ENCODE measurements at places on chromosomes 2 and 18.

DNA sequence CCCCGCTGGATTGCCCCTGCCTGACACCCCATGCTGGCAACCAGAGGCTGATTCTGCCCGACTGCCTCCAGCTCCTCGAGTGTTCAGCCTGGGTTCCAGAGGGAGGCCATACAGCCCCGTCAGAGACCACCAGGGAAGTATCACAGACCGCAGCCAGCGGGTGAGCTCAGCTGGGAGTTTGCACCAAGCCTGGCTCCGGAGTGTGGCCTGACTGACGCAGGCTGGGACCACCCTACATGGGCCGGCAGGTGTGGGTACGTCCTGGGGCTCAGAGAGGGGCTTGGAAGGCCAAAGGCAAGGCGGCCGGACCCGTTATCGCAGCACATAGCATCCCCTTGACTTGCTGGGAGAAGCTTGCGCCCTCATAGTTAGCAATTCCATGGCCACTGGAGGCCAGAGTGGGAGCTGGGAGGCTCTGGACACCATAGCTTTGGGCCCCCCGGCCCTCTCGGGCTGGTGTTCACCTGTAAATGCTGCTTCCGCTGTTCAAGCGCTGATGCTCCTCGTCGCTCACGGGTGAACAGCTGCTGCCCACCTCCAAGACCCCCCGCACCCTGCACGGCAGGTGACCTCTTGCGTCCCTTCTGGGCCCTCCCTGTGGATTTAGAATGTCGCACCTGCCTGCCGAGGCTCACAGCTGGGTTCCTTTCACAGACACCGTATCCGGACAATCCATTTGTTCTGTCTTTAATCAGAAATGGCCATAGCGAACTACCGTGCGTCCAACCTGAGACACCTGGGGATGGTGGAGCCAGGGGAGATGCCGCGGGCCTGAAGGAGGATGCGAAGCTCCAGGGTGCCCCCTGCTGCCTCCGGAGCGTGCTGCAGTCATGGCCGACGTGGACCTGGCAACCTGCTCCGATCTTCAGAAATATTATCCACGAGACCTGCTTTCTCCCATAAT is 31.2 kb upstream of the SLC66A3 start:
- DNase-seq = peak; percentile 80

GRCh38 chr18:79386547-79386946 is 9.2 kb upstream of the NFATC1 start:
- no peak for DNase-seq

GRCh38 chr2:47405757-47406156 is 2.8 kb downstream of the MSH2 start:
- no peak for DNase-seq

GRCh38 chr2:54103454-54104314 is 11.7 kb upstream of the ACYP2 start:
- DNase-seq = peak; percentile 24

DNA sequence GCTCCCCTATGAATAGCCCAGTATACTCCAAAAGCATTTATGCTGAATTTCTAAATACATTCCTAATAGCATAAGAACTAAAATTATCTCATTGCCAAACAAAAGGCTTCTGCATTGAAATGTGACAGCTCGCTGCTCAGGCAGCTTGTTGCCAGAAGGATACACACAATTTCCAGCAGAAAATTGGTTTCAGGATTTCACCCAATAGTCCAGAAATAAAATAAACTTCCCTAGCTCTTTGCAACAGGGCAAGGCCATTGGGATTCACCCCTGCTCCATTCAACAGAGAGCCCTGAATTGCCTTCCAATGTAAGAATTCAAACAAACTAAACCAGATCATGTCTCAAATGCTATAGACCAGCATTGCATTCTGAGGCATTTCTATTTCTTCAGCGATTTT is 70.7 kb downstream of the RBM43 start:
- DNase-seq = no peak

- no peak for DNase-seq
These were observed 389.7 kb downstream of the TXNL1 start for GRCh38 chr18:56248610-56249235.

DNA sequence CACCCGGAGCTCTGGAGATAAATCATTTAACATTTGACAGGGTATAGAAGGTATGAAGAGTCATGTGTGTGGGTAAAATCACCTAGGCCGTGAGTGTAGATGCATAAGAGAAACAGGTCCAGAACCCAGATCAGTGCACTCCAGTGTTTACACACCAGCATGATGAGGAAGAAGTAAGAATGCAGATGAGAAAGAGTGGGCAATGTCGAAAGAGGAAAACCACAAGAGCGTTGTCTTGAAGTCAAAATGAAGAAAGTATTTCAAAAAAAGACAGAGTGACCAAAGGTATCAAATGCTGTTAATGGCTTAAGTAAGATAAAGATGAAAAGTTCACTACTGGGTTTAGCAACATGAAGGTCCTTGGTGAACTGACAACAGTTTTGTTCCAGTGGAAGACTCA is 32.0 kb upstream of the PLB1 start:
- no peak for DNase-seq

DNA sequence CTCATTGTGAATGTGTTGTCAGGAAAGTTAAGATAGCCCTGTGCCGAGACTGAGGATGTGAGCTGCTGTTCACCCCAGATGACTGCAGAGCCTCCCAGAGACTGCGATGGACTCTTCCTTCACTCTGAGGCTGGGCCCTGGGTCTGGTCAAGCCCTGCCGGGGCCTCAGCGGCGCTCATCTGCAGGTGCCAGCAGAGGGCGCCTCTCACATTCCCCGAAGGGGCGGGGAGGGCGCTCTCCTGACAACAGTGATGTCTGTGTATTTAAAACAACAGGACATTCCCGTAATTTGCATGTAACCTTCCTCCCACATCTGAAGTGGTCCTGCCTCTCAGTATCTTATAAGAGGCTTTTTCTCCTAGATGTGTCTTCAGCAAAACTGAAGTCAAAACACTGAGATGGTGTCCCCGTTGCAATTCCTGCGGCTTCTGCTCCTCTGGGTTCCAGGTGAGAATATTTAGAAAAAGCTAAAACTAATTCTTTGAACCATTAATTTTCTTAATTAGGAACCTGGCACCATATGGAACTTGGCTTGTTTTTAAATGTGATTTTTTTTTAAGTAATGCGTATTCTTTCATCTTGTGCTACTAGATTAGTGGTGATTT is 1377.9 kb downstream of the RPIA start:
- peak; percentile 11 for DNase-seq

GRCh38 chr2:101967826-101968513 is 23.8 kb upstream of the IL1R2 start:
- DNase-seq = no peak

DNA sequence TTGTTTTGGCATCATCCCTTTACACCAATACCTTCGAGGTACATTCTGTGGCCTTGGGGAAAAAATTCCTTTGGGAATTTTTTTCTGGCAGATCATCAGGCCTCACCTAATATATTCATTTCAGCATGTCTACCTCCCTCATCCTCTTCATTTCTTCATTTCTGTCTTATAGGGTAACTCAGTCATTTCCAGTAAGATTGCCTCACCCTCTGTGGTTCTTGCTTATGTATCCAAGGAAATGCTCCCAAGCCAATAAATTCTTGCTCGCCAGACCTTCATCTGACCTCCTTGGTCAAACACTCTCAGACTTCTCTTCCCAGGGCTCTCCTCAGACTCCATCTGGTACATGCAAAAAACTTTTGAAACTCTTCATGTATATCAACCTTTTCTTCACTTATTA is 265.6 kb downstream of the TMX3 start:
- no peak for DNase-seq

DNA sequence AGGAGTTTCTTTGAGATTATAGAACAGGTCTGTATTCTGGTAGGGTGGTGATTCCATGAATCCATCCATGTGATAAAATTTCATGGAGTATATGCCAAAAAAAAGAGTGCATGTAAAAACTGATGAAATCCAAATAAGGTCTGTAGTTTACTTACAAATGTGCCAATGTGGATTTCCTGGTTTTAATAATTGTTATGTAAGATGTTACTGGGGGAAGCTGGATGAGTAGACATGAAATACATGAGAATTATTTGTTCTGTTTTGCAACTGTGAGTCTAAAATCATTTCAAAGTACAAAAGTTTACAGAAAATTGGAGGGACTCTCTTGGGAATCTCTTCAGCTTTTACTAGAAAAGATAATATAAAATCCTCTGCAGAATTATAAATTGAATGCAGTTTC is 23.7 kb upstream of the TMEM214 start:
- no peak for DNase-seq

DNA sequence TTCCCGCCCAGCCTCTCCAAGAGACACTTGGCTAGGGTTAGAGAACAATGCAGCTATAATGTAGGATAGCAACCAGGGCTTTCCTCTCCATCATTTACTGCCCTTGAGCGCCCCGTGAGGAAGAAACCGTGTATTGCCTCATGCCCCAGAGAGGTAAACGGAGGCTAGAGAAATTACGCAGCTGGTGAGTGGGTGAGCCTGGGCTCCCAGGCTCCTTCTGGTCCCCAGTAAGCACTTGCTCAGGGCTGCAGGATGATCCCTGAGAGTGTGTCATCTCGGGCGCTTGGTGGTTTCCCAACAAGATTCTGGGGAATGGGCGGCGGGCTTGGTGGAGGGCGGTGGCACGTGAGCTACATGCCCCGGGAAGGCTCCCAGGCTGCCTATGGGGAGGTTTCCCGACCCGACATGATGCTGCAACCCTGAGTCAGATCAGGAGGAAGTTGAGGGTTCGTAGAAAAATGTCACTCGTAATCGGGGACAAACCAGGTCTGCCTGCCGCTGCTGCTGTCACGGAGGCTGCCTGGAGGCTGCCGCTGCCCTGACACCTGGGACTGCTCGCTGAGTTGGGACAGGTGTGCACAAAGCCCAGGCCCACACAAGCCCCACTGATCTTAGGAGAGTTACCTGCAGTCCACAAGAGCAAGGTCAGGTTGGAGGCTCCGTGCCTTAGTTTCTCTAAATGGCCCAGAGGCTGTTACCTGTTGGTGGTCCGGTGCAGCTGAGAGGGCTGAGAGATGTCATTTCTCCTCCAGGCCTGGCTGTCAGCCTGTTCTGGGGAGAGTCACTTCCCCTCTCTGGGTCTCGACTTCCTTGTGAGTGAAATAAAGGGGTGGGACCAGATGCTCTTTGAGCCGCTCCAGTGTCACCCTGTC is at the start of gene GPR55:
Gene GPR55, minus strand, starts transcription at position 773 of the 872 bp plus-strand sequence. CDS start 14,280 bp downstream, outside the sequence.
- peak; percentile 81 for DNase-seq

DNA sequence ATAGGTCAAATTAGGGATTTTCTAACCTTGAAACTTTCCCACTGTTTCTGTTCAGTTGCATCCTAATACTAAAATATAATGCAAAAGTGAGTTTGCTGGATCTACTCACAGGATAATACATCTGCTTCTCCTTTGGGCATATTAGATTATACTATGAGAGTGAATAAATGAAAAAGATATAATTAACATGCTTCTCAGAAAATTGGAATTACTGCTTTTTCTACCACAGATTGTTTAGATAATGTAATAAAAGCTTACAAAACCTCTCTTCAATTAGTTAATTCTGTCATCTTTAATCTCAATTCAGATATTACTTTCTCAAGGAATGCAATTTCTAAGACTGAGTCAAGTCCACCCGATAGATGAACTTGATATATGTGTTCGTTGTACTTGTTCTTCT is 1077.2 kb upstream of the CDH2 start:
- DNase-seq = no peak

GRCh38 chr18:26662996-26663395 is 114.6 kb upstream of the KCTD1 start:
- DNase-seq = no peak

- no peak for DNase-seq
These were observed 428.8 kb upstream of the FIGN start for GRCh38 chr2:164164602-164165001.

GRCh38 chr2:17171446-17172049 is 346.7 kb downstream of the RAD51AP2 start:
- DNase-seq = no peak

- DNase-seq = no peak
These were observed 25.6 kb upstream of the PRLH start for GRCh38 chr2:237540823-237541222.

DNA sequence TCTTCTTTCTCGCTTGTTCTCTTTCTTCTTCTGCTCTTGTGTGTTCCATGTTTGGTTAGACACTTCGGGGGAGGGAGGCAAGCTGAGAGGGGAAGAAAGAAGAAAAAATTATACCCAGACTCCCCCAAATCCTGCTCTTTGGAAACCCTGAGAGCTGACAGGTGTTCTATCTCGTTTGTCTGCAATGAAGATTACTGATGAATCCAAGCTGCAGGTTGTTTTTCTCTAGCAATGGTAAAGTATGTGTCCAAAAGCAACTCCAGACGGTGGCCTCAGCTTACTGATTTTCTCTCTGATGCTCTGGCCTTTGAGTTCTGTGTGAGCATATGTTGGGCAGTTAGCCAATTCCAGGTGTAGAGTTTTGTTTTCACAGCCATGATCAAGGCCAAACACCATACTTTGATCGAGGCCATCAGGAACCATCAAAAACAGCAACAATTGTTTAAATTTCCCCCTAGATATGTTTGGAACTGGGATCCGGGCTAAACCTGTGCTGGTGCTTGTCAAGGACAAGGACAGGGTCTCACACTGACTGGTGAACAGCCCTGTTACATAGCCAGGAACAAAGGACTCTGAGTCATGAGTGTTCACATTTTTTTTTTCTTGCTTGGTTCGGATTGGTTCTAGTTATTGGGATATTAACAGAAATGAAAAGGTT is 142.0 kb downstream of the PRKCE start:
- no peak for DNase-seq

GRCh38 chr18:10516078-10516477 is 9.7 kb upstream of the NAPG start:
- DNase-seq = no peak

DNA sequence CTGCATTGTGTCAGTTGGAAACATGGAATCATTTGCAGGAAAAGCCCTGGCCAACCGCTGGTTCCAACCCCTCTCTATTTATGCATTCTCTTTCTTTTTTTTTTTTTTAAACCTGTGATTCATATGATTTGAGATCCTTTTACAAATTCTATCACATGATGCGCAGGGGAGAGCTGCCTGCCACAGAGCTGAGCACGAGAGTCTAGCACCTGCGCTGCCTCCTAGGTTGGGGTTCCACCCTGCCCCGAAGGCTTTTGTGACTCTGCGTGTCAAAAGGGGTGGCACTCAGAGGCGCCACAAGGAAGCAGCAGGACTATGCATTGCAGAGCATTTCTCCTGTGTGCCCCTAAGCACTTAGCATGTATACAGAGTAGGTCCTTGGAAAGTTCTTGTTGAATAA is 17.3 kb upstream of the ESPNL start:
- DNase-seq = no peak

Measured in activated naive CD8-positive, alpha-beta T cell treated with anti-CD3 and anti-CD28 coated beads, Interleukin-2, amount 50 U/mL, for 24 hours (primary cell).